ENCODE measurements at places on chromosomes 2 and 18.

GRCh38 chr2:100148883-100149282 is 6.5 kb upstream of the AFF3 start:
- no peak for DNase-seq

DNA sequence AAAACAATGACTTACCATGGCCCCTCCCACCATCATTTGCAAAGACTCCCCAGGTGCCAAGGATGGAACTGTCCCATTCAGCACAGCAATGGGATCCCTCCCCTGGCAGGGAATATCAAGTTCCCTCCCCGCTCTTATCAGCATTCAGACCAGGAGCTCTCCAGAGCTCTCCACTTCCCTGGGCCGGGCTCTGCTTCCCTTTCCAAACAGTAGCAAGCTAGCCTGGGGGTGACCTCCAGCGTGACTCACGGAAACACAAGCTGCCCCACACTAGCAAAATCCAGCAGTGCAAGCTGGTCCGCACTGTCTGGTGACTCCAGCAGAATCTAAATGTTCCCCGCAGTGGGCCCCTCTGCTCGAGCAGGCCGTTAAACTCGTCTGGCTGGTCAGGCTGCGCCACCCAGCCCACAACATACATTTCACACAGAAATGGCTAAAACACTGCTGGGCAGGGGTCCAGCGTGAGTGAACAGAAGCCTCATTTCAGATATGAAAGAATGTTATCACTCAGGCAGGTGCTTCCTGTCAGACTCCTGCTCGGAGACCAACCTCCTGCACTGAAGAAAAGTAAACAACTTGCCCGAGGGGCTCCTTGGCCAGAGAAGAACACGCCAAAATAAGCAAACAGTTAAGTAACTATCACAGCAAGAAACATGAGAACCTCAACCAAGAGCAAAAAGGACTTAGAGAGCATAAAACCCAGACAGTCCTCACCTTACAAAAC is 33.9 kb downstream of the STAT1 start:
- no peak for DNase-seq

GRCh38 chr2:84217456-84217855 is 241.6 kb downstream of the SUCLG1 start:
- DNase-seq: no peak

- DNase-seq: no peak
Observed at GRCh38 chr18:35807811-35808335, 164.6 kb upstream of the RMP24 start.
